ENCODE measurements at places on chromosomes 2 and 18. TPM values are rescaled to one million over a fixed set of nuclear protein-coding genes. Genes with fewer than 3 reads are reported as not detected.

GRCh38 chr2:232697807-232698110 is 628 bp downstream of the GIGYF2 start:
- H3K27me3 ChIP-seq: no peaks in the 10 kb centered on the region
- no peaks in the 10 kb centered on the region for H3K36me3 ChIP-seq
- DNase-seq: no peak
- H3K4me3 ChIP-seq: peak overlapping the region; percentile 73
- peak overlapping the region; percentile 97 for H3K27ac ChIP-seq
- peaks cover 19% of the 10 kb centered on the region for H3K4me1 ChIP-seq

GRCh38 chr18:79964330-79965118 is at the start of gene HSBP1L1:
HSBP1L1 (plus strand) TSS chr18:79964643; CDS start chr18:79964736, 93 bp downstream.
- no peaks in the 10 kb centered on the region for H3K36me3 ChIP-seq
- peak; percentile 70 for DNase-seq
- H3K27me3 ChIP-seq: no peaks in the 10 kb centered on the region
- peak within 1 kb of the TSS; percentile 71 for H3K4me3 ChIP-seq
- H3K4me1 ChIP-seq: no peaks in the 10 kb centered on the region
- peak within 1 kb of the TSS; percentile 94 for H3K27ac ChIP-seq

DNA sequence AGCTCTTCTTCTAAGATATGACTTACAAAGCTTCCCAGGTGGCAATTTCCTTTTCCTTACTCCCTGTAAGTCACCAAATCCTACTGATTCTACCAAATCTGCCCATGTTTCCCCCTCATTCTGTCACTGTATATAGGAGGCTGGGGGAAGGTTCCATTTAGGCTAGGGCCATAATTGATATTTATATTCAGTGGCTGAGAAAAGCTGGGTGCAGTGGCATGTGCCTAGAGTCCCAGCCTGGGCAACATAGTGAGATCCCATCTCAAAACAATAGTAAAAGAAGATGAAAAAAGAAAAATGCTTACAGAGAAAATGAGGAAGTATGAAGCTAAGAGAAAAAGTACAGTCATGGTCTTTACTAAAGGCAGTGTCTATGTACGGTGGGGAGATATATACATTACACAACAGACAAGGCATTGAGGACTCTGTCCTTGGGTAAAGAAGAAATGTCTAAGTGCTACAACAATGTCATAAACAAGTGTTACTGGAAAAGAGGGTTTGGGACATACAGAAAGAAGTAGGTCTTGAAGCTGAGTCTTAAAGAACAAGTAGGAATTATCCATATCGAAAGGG is 4.8 kb downstream of the CWC22 start:
- no peaks in the 10 kb centered on the region for H3K4me1 ChIP-seq
- no peaks in the 10 kb centered on the region for H3K27me3 ChIP-seq
- H3K27ac ChIP-seq: no peak overlapping the region
- no peaks in the 10 kb centered on the region for H3K36me3 ChIP-seq
- DNase-seq: no peak
- no peak overlapping the region for H3K4me3 ChIP-seq

DNA sequence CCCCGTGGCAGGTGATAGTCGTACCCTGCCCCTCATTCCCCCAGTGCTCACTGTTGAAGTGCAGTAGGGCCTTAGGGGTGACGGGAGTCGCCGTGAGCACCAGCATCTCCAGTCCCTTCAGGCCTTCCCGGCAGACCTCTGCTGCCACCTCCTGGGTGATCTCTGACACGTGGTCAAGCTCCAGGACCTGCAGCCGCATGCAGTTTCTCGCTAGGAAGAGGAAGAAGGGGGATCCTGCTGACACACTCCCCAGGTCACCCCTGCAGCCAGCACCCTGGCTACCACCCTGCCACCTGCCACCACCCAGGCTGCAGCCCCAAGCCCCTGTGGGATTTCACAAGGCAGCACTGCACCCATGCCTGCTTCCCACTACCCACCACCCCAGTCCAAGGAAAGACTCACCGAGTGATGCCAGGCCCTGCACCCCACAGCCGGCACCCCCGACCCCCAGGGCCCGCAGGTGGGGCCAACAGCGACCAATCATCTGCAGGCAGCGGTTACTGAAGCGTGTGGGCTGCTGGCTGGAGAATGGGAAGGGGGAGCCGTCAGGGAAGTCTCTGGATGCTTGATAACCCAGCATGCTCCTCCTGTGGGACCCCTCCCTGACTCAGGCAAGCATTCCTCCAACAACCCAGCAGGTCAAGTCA is 23.8 kb downstream of the FBXO41 start:
- H3K27me3 ChIP-seq: no peaks in the 10 kb centered on the region
- H3K4me3 ChIP-seq: no peak overlapping the region
- H3K36me3 ChIP-seq: no peaks in the 10 kb centered on the region

DNA sequence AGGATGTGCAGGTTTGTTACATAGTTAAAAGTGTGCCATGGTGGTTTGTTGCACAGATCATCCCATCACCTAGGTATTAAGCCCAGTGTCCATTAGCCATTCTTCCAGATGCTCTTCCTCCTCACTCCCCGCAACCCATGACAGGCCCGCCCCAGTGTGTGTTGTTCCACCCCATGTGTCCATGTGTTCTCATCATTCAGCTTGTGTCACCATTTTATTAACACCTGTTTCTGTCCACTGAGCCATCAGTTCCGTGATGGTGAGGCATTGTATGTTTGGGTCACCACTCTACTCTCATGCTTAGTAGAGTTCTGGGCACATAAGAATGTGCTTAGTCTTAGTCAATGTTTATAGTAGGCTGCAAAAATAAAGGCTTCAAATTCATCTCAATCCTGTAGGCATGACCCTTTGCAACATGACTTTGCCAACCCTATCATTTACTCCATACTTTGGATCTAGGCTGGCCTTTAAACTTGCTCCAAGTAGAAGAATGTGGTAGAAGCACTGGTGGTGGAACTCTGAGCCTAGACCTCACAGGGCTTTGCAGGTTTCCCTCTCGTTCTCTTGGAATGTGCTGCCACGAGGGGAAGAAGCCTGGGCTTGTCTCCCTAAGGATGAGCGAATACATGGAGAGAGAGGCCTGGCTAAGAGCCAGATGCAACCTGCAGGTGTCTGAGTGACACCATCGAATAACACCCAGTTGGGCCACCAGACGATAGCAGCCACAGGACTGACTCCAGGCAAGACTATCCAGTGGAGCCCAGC is 161.5 kb downstream of the NAPG start:
- H3K36me3 ChIP-seq: no peaks in the 10 kb centered on the region
- H3K27ac ChIP-seq: no peak overlapping the region
- H3K4me1 ChIP-seq: no peaks in the 10 kb centered on the region
- no peaks in the 10 kb centered on the region for H3K27me3 ChIP-seq

DNA sequence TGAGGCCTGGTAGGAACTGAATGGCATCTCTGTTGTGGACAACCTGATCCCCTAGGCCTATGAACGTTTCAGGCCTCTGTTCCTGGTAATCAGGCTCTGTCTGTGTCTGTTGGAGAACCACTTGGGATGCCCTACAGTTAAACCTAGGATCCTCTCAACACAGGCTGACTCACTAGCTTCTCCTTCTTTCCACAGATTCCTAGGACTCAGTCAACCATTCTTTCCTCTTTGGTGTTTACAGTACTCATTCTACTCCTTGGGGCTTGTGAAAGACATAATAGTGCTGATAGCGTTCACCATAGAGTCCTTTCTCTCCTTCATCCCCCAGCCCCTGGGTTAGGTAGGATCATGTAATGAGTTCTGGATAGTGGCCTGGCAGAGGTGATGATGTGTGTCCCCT is 544.3 kb downstream of the METTL4 start:
- no peaks in the 10 kb centered on the region for H3K36me3 ChIP-seq
- H3K27ac ChIP-seq: no peak overlapping the region

GRCh38 chr2:30136764-30137444 is 9.9 kb upstream of the YPEL5 start:
- no peaks in the 10 kb centered on the region for H3K36me3 ChIP-seq
- no peak overlapping the region for H3K4me3 ChIP-seq

- no peaks in the 10 kb centered on the region for H3K4me1 ChIP-seq
- no peaks in the 10 kb centered on the region for H3K36me3 ChIP-seq
- no peak for DNase-seq
- no peaks in the 10 kb centered on the region for H3K27me3 ChIP-seq
Measured at GRCh38 chr2:37912056-37912455, 13.0 kb upstream of the RMDN2 start.

DNA sequence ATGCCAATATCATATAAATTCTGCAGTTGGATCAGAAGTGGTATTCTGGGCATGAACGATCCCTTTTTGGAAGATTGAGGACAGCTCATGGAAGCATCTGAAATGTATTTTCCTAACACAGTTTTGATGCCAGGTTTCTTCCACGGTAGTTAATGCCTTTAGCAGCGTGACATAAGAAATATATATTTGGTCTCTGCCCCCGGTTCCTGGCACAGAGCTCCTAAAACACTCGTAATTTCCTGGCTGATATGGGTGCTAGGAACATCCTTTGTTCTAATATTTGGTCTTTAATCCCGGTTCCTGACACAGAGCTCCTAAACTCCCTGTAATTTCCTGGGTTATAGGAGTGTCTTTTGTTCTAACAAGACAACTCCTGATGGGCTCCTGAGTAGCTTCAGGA is 8.2 kb upstream of the CABLES1 start:
- no peak overlapping the region for H3K4me3 ChIP-seq
- H3K36me3 ChIP-seq: no peaks in the 10 kb centered on the region
- no peaks in the 10 kb centered on the region for H3K27me3 ChIP-seq
- no peak for DNase-seq
- H3K4me1 ChIP-seq: no peaks in the 10 kb centered on the region

- H3K36me3 ChIP-seq: no peaks in the 10 kb centered on the region
- peak; percentile 40 for DNase-seq
- H3K27me3 ChIP-seq: no peaks in the 10 kb centered on the region
Measured at GRCh38 chr2:66494708-66495107, 59.8 kb downstream of the MEIS1 start.

DNA sequence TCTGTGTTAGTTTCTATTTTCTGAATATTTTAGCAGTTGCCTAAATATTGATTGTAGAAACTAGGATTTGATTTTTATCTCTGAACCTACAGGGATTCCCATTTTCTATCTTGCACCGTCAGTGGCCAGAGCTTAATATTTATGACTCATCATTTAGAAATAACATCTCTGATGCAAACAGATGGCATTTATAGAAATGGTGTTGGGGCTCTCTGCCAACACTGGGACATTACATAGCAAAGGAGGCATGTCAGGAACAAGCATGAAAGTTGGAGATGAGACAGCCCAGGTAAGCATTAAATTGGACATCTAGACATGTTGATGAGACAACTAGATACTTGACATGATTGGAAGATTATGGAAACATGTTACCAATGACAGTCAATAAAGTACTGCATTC is 165.3 kb upstream of the SYT4 start:
- no peak overlapping the region for H3K27ac ChIP-seq
- no peaks in the 10 kb centered on the region for H3K36me3 ChIP-seq
- no peak for DNase-seq
- H3K4me3 ChIP-seq: no peak overlapping the region
- H3K27me3 ChIP-seq: no peaks in the 10 kb centered on the region
- no peaks in the 10 kb centered on the region for H3K4me1 ChIP-seq

DNA sequence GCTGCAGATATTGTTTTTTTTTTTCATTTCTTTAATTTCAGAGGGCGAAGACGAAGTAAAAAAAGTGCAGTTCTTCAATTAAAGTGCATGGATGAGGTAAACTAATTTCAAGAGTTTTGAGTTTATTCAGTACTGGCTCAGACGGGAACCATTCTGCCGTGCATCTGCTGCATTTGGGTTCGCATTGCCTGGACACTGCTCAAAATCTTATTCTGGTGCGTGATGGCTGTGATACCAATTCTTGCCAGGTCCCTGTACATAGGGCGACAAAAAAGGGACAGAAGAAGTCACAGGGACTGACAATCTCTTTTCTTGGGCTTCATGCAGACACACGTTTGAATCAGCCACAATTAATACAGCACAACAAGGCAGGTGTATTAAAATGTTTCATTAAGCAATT is 146.2 kb downstream of the EPHA4 start:
- H3K27me3 ChIP-seq: no peaks in the 10 kb centered on the region
- DNase-seq: no peak
- no peaks in the 10 kb centered on the region for H3K4me1 ChIP-seq

DNA sequence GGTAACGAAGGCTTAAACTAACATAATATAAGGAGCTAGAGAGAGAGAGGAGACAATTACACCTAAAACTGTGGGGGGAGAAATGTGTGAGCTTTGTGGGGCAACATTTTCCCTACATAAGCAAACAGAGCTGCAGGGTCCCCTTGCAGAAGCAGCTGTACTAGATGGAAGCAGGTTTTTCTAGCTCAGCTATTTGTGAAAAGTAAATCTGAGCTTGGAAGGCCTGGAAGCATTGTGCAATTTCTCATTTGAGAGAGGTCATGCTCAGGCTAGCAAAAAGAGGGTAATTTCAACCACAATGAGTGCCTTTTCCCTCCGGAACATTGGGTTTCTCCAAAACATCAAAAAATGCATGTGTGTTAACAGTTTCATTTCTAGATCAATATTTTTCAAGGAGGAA is 130.0 kb downstream of the ARL4C start:
- H3K27me3 ChIP-seq: no peaks in the 10 kb centered on the region

The TXNDC2 gene
- not detected for total RNA-seq

The TSN gene
- 42.7 TPM for total RNA-seq

The CNDP1 gene
- not detected for total RNA-seq

The TBR1 gene
- not detected for total RNA-seq

The EFHD1 gene
- 52.8 TPM for total RNA-seq

The GREB1 gene
- 5.4 TPM for total RNA-seq

The ARHGEF4 gene
- 7.5 TPM for total RNA-seq

The MFF gene
- total RNA-seq: 135 TPM

The GLI2 gene
- 0.96 TPM for total RNA-seq

The GYPC gene
- 61.6 TPM for total RNA-seq

The FRZB gene
- total RNA-seq: 2.9 TPM

All from breast epithelium (tissue), 4 donors.